Stimulated activated CD8-positive, alpha-beta memory T cell treated with anti-CD3 and anti-CD28 coated beads, Interleukin-15, amount 100 ng/mL, for 48 hours (primary cell): ENCODE measurements at places on chromosomes 4 and X.

- DNase-seq: peak; percentile 38
Measured at GRCh38 chr4:74932832-74933561, at the start of gene PARM1. Gene PARM1 (plus strand): TSS chr4:74933116. CDS start chr4:74933328, 212 bp downstream.

GRCh38 chr4:56958111-56958517 lies 19.3 kb downstream of the NOA1 start:
- DNase-seq: no peak

DNA sequence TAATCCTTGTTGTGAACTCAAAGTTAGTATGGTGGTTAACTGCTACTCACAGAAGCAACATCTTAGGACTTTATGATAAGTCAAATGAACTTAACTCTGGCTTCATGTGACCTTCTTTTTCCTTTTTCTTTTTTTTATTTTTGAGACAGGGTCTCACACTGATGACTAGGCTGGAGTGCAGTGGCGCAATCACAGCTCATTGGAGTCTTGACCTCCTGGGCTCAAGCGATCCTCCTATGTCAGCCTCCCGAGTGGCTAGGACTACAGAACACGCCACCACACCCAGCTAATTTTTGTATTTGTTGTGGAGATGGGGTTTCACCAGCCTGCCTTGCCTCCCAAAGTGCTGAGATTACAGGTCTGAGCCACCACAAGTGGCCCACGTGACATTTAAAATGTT lies 22.4 kb downstream of the SEC31A start:
- DNase-seq: no peak

DNA sequence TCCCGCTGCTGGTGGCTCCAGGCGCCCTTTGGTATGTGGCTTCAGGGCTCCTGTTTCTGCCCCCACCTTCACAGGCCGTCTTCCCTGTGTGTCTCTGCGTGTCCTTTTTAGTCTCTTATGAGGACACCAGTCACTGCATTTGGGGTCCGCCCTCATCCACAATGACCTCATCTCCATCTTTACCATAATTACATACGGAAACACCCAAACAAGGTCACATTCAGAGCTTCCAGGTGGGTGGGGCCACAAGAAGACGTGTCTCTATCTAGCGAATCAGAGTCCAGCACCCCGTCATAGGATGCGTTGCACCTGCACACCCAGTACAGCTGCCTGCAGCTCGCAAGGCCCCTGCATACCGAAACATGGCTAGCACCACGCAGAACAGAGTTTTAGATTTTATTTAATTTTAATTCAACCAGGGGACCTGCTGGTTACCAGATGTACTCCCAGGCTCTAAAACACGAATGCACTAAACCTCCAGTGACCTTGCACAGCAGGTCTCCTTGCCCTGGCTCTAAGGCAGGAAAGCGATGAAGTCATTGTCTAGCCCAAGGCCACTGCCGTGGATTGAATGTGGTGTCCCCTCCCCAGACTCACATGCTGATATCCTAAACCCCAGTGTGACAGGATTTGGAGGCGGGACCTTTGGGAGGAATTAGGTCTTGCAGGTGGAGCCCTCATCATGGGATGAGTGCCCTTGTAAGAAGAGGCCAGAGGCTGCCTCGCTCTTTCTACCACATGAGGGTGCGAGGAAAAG lies 30.3 kb downstream of the ABLIM2 start:
- no peak for DNase-seq

GRCh38 chrX:11558972-11559371 lies 106.7 kb downstream of the ARHGAP6 start:
- DNase-seq: peak; percentile 12

DNA sequence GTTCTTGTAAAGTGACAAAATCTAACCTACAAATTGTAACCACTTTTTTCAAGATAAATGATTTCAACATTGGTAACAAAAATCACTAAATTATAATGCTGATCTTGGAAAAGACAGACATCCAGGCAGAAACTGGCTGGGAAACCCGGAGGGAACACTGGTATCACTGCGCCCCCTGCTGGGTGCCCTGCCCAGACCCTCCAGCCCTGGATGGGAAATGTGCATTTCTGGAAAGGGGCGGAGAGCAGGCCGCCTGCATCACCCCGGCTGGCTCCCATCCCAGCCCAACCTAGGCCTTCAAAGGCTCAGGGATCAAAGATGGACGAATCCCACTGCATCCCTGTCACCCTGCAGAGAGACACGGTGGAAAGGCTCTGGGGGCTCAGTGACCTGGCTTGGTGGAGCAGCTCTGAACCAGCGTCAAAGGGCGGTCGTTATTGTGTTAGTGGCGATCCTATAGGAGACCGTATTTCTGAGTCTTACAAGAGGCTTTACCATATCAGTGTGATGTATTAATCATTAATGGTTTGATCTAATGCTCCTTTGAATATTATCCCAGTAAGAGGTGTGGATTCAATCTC lies 37.3 kb downstream of the ACOX3 start:
- no peak for DNase-seq

DNA sequence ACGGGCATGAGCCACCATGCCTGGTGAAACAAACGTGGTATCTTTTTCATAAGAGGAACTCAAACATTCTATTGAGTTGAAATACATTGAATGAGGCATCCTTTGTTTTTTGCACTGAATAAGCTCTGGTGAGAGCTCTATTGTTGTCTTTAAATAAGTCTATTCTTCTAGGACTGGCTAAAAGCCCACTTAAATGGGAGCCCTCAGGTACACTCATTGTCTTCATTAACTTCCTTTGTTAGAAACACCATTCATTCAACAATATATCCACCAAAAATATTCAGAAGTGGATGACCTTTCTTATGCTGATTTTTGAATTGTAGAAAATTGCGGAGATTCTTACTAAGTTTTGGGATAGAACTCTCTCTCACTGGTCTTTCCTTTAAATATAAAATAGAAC lies 568.0 kb downstream of the IL1RAPL1 start:
- DNase-seq: no peak
